ENCODE measurements at places on chromosomes 7 and 10.

- no peak for DNase-seq
These were observed 166.2 kb downstream of the RAPGEF5 start for GRCh38 chr7:22190736-22191135.

DNA sequence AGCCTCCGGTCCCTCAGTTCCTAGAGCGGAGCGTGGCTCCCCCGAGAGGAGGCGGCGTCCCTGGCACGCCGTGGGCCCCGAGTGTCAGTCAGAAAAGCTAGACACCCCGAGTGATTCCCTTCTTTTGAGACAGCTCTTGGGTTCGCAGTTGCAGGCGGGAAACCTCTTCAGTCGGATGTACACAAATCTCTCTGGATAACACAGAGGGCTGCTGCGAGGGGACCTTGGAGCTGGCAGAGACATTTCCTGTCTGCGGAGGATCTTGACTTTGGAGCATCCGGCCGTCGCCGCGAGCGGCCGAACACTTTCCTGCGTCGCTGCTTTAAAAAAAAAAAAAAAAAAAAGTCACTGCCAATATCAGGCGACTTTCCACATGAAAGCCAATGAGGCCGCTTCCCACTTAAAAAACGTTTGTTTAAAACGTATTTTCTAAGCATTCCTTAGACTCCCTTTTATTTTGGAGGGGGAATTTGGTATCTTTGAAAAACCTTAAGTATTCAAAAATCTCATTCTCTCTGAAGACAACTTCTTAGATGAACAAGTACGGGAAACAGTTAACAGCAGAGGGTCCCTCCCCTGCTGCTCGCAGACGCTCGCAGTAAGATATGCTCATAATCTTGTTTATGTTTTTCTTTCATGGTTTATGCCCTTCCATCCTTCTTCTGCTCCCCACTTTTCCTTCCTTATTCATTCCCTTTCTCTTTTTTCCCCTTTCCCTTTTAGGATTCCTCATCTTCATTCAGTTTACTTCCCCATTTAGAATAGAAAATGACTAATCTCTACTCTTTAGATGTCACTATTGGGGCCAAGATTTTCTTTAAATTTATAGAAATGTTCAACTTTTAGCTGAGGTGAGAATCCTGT is 10.0 kb downstream of the HHEX start:
- DNase-seq, result no peak

- DNase-seq, result no peak
These were observed 372.7 kb upstream of the CDC14C start for GRCh38 chr7:48551652-48552051.

GRCh38 chr7:125061776-125062397 is 132.3 kb upstream of the POT1 start:
- DNase-seq, result no peak

DNA sequence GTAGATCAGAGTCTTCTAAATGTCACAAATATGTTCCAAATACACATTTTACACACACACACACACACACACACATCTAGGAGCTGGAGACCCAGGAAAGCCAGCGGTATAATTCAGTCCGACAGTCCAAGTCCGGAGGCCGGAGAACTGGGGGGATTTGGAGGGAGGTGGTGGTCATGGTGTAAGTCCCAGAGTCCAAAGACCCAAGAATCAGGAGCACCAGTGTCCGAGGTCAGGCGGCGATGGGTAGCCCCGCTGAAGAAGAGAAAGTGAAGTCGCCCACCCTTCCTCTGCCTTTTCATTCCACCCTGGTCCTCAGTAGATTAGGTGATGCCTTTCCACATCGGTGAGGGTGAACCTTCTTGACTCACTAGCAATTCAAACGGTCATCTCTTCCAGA is 154.8 kb downstream of the CAMK1D start:
- no peak for DNase-seq

DNA sequence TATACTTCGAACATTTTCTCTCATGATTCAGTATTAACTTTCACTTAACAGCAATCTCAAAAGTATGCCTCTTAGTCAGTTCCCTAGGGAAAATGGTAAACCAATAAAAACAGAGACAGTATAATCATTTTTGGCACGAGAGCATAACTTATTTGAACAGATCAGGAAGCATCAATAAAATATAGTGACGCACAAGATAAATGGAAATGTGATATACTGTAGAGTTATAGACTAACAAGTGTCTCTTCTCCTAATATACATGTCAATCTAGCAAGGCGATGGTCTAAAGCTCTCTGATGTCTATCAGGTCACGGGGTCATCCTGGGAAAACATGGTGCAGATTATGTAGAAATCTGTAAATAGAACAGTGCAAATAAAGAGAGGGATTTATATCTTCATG is 131.6 kb downstream of the HGF start:
- DNase-seq, result no peak

GRCh38 chr10:132518572-132519381 is 18.8 kb upstream of the INPP5A start:
- peak; percentile 80 for DNase-seq

DNA sequence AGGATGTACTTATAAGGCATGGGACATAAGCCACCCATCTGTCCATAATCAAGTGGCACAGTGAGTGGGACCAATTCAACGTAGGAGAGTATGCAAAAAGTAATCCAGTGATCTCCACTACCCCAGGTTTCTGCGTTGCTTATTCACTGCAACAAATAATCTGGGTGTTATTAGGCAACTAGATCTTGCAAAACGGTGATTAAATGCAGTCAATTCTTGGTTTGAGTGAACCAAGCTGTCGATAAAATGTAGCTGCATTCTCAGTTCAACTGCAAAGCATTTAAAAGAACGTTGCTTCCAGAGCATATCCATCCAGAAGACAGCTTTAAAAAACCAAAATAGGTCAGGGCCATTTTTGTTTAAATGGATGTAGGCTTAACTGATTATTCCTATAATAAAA is 5.0 kb downstream of the LSMEM1 start:
- DNase-seq, result no peak

DNA sequence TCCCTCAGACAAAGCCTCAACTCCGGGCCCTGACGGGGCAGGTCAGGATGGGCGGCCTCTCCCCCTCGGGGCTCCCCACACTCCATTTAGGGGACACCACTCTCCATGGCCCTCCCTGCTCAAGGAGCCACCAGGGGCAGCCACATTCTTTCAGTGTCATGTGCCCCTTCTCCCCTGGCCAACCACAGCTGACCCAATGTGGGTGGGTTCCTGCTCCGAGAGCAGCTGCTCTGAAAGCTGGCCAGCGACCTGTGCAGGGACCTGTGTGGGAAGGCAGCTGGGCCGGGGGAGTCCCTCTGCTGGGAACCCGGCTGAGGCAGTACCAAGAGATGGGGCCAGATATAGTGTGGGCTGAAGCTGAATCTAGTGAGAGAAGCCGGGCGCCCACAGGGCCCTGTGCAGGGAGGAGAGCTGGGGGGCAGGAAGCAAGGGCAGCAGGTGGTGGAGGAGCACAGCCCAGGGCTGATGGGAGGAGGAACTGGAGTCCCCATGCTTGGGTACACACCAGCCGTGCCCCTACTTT is 40.6 kb upstream of the NPFFR1 start:
- no peak for DNase-seq

GRCh38 chr10:96612055-96612830 is 25.4 kb upstream of the TM9SF3 start:
- DNase-seq, result no peak

DNA sequence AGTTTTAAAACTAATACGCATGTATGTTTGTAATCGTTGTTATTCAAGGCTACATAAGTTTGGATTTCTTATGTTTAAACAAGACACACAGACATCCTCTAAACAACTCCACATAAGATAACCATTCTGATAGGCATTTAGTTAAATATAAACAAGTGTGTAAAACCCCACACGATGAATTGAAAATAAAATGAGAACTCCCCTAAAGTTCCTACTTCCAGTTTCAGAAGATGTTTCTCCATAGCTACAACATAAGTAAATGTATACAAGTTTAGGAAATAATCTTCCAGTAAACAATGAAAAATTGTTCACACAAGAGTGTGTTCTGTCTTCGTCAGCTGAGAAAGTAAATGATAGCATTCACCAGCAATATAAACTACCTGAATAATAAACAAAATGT is 246.8 kb downstream of the RNLS start:
- no peak for DNase-seq

DNA sequence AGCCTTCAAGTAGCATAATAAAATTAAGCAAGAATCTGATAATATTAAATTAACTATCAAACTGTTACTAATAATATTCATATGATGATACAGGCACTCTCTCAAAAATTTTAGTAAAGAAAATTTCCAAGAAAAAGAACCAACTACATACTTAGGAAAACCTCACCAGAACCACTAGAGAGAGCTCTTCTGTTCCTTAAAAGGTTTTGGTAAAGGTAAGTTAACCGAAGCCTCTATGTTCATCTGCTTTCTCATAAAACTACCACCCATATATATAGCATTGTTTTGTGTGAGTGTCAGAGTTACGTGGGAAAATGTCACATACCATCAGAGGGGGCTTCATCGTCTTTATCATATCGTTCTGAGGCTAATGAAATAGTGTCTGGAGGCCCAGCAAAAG is 20.7 kb downstream of the SKAP2 start:
- DNase-seq, result no peak

DNA sequence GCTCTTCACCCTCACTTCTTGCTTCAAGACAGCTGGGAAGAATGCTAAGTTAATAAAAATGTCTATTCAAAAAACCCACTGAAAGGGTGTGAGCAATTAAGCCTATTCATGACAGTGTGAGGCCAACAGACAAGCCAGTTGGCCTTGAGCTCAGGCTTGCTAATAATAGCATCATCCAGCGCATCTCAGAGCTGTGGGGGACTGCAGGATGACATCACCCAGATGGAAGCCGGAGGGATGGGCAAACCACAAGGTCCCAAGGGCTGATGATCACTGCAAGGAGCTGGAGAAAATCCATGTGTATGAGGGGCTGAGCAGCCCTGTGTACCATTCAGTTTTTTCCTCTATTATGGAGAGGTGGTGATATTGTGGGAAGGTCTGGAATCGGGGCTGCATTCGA is 770.4 kb downstream of the TNS3 start:
- DNase-seq, result no peak

DNA sequence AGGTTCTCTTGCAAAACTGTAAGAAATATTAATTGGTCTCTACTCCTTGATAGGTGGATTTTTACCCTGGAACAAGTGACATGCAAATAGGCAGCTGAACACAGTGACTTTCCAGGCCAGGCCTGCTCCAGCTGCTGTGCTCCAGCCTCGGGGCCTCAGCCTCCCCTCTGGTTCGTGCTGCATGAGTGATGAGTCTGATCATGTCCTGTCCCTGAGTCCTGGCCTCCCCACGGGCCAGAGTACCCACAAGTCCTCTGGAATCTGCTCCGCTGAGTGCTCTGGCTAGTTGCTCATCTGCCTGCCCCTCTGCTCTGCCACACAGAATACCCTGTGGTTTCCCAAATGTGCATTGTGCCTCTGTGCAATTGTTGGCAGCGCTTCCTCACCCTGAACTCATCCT is 80.1 kb upstream of the PDZD8 start:
- DNase-seq, result no peak

DNA sequence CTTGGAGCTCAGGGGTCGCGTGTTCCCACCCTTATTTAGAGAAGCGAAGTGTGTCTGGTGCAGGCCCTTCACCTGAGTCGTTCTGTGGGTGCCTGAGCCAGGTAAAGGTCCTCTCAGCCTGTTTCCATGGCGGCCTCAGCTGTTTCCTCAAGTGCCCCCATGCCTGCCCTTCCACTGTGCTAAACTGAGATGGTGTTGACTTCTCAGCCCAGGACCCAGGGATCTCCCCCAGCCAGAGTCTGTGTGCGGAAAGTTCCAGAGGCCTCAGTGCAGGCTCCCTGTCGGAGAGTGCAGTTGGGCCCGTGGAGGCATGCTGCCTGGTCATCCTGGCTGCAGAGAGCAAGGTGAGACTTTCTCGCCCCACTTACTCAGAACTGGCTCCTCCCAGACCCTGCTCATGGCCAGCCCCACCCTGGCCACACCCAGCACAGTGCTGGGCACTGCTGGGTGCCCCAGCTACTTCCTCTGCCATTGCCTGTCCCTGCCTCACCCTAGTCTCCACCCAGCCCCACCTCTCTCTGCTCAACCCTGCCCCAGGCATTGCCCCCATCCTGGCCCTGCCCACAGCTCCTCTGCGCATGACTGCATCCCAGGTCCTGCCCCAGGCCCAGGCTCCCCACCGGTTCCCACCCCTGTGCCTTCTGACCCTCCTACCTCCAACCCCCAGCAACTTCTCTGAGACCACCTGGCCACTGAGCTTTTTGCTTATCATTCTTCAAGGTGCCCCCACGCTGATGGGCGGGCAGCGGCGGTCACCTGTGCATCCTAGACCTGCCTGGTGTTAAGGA is 20.3 kb downstream of the NACAD start:
- DNase-seq, result no peak

DNA sequence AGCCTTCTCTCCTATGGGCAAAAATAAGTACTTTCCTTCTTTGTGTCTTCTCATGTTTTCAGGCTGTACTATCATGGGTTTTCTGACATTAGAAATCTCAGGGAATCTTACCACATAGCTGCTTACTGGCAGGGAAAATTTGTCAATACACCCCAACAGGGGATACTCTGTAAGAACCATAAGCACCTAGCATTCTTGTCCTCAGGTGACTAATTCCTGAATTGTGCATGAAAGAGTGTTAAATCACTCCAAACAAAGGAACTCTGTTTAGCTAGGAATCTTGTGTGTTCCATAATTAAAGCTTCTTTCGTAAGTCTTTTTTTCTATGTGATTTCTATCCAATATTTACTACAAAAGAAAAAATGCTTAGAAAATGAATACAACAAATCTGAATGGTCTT is 206.7 kb upstream of the POT1 start:
- no peak for DNase-seq

DNA sequence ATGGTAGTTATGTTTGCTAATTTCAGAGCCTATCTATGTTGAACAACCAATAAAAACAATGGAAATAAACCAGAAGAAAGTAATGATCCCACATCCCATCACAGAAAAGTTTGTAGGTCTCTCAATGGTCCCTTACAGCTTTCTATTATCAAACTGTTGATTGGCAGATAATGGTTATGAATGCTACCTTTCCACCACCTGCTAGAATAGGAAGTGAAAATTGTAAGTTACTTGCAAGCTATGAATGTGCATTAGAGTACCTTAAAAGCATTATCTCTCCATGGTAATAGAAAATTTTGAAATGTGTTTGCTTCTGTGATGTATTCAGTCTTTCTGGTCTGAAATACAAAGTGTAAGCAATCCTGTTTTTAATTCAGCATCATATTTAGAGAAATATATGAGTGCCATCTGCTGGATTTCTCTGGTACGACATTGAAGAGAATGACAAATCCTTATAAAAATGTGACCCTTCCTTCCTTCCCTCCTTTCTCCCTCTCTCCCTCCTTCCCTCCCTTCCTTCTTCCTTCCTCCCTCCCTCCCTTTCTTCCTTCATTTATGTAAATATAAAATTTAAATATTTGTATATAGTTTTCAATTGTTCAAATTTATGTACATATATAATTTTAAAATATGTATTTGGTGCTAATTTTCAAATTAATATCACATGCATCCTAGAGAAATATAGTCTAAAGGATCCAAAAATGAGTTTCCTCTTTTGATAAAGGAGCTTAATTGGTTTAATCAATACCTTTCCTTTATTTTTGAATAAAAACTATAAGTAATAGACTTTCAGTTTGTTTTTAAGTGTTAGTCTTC is 41.4 kb upstream of the PNLIPRP3 start:
- DNase-seq, result no peak

GRCh38 chr7:138292951-138293350 is 167.1 kb upstream of the TRIM24 start:
- DNase-seq, result no peak

GRCh38 chr7:41096917-41097316 is 606.0 kb downstream of the INHBA start:
- DNase-seq, result no peak

GRCh38 chr7:10708447-10708846 is 265.2 kb upstream of the PHF14 start:
- DNase-seq, result no peak

All from HuH-7.5 (cell line).